Natural killer cell treated with Interleukin-12 subunit alpha and Interleukin-12 subunit beta and Interleukin-15 and Interleukin-18, amount 100 ng/mL, for 72 hours (primary cell): ENCODE measurements at places on chromosomes 6 and 20.
A peak's percentile ranks its signal among the peaks of the same experiment; 100 is the strongest.

GRCh38 chr20:14866841-14867514, 529.6 kb upstream of the FLRT3 start:
- DNase-seq = no peak
- H3K27ac ChIP-seq = no peak overlapping the region
- peaks cover 5% of the 10 kb centered on the region for H3K36me3 ChIP-seq
- H3K4me3 ChIP-seq = no peak overlapping the region
- no peaks in the 10 kb centered on the region for H3K4me1 ChIP-seq

- H3K27ac ChIP-seq = no peak overlapping the region
- H3K36me3 ChIP-seq = no peaks in the 10 kb centered on the region
- no peak overlapping the region for H3K4me3 ChIP-seq
- no peak for DNase-seq
- H3K4me1 ChIP-seq = peaks cover 14% of the 10 kb centered on the region
These were observed 12.1 kb upstream of the NDUFAF4 start for GRCh38 chr6:96909811-96910210.

DNA sequence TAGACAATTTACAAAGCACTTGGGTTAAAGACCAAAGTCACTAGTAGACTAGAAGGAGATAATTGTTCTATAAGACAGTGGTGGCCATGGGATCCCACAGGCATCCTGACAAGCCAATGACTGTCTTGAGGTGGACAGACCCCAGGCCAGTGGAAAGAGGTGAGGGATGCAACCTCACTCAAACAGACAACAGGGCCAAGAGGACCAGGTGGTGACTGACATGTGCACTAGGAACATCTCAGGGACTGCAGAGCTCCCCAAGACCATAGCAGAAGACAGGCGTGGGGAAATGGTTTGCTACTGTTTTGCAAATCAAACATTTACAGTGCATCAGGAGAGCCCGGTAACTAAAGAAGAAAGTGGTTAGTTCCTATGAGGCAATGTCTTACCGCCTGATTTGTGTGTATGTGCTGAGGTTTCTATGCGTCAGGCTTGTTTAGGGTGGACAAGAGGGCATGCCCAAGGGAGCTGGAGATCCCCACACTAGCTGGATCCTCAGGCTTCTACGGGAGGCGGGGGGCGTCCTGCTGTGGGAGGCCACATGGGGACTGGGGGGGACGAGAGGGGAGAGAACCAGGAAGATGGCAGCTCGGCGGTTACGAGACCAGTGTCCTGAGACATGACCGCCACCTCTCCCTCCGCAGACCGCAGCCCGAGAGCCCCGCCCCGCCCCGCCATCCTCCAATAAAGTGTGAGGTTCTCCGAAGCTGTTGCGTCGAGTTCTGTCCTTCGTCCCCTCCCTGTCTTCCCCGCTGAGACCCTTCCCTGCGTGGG, 623 bp upstream of the MRPS26 start:
- H3K36me3 ChIP-seq = peaks cover 11% of the 10 kb centered on the region
- peak overlapping the region; percentile 96 for H3K4me3 ChIP-seq
- no peaks in the 10 kb centered on the region for H3K27me3 ChIP-seq

GRCh38 chr6:21098134-21098533, 495.4 kb upstream of the SOX4 start:
- no peak for DNase-seq
- H3K27ac ChIP-seq = no peak overlapping the region
- H3K27me3 ChIP-seq = no peaks in the 10 kb centered on the region

DNA sequence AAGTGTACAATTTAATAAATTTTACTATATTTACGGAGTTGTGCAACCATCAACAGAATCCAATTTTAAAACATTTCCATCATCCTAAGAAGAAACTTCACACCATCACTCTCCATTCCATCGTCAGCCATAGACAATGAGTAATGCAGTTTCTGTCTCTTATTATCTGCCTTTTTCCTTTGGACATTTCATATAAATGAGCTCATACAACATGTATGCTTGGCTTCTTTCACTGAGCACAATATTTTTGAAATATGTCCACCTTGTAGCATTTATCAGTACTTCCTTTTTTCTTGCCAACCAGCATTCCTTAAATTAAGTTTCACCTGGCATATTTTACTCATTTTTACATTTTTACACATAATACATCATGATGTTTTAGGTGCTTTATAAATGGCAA, 22.7 kb upstream of the HIVEP1 start:
- H3K27me3 ChIP-seq = no peaks in the 10 kb centered on the region
- H3K4me3 ChIP-seq = no peak overlapping the region
- H3K36me3 ChIP-seq = no peaks in the 10 kb centered on the region
- no peak overlapping the region for H3K27ac ChIP-seq
- DNase-seq = no peak

DNA sequence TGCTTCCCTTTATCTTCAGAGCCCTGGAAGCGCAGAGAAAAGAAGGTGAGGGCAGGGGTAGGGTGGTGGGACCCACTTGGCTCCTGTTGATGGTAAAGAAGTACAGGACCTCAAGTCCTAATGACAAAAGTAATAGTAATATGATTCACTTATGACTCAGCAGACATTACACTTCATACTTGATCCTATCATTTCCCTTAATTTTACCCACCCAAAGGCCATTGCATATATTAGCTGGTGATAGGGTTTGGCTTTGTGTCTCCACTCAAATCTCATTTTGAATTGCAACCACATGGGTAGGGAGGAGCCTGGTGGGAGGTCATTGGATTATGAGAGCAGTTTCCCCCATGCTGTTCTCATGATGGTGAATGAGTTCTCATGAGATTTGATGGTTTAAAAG, 880.7 kb downstream of the KIF16B start:
- DNase-seq = no peak
- no peak overlapping the region for H3K27ac ChIP-seq
- peaks cover 6% of the 10 kb centered on the region for H3K36me3 ChIP-seq

- no peaks in the 10 kb centered on the region for H3K36me3 ChIP-seq
- peaks cover 8% of the 10 kb centered on the region for H3K4me1 ChIP-seq
- peak; percentile 63 for DNase-seq
- H3K27me3 ChIP-seq = peaks cover 43% of the 10 kb centered on the region
- no peak within 1 kb of the TSS for H3K27ac ChIP-seq
- H3K4me3 ChIP-seq = peak within 1 kb of the TSS; percentile 61
These were observed at the start of gene RCAN2 for GRCh38 chr6:46491201-46491627. TSS of gene RCAN2 (minus strand) at chr6:46491449.

GRCh38 chr20:56409956-56410355, 2.1 kb upstream of the CASS4 start:
- DNase-seq = no peak
- H3K36me3 ChIP-seq = peaks cover 26% of the 10 kb centered on the region
- peak overlapping the region; percentile 13 for H3K4me3 ChIP-seq
- H3K27me3 ChIP-seq = no peaks in the 10 kb centered on the region
- peaks cover 35% of the 10 kb centered on the region for H3K4me1 ChIP-seq

DNA sequence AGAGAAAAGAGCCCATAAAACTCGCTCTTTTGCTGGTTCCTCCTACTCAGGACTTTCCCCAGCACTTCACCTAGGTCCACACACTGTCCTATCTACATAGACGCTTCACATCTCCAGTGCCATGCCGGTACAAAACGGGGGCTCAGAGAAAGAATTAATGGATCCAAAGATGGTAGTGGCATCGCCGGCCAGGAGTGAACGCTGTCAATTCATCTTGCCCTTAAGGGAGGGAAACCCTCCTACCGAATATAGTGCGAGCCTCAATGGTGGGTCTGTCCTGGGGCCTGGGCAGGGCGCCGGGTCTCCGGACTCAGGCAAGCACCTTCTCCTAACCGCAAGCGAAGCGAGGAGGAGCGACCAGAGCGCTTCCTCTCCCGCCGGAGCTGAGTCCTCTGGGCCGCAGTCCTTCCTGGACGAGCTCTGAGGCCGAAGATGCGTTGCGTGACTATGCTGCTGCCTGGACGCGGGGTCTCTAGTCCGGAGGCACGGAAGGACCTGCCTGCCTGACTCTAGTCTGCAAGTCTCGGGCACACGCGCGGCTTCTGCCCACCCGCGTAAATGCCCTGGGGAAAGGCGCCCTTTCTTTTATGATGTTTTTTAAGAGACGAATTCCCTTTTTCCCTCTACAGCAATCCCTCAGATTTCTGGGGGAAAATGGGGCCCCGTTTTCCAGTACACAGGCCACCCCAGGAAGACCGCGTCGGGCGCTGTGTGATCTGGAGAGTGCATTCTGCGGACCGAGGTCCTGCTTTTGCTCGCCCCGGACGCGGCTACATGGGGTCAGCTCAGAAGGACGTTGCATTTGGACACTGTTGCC, 100.1 kb upstream of the PRDM1 start:
- no peak for DNase-seq
- H3K27ac ChIP-seq = no peak overlapping the region

- DNase-seq = no peak
- H3K27me3 ChIP-seq = no peaks in the 10 kb centered on the region
- H3K4me1 ChIP-seq = no peaks in the 10 kb centered on the region
- no peaks in the 10 kb centered on the region for H3K36me3 ChIP-seq
- H3K4me3 ChIP-seq = no peak overlapping the region
These were observed 213.1 kb downstream of the BTBD3 start for GRCh38 chr20:12130781-12131180.

GRCh38 chr6:47308552-47309290, 984 bp downstream of the TNFRSF21 start:
- H3K27me3 ChIP-seq = peaks cover 33% of the 10 kb centered on the region
- H3K4me3 ChIP-seq = peak overlapping the region; percentile 25
- DNase-seq = no peak
- H3K4me1 ChIP-seq = peaks cover 3% of the 10 kb centered on the region
- H3K27ac ChIP-seq = no peak overlapping the region

DNA sequence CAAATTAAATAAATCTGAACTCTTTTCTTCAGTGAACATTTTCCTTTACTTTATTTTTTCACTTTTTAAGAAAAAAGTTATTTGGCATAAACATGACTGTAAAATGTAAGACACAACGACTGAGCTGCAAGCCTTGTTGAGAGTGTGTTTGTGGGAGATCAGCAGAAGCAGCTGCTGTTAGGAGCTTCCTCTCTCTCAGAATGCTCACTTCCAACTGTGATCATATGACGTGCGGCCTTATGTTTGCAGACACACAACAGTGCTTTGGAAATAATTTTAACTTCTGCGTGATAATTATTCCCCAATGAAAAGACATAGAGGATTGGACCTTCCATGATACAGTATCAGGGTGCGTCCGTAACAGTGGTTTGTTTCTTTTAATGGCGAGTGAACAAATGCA, 104.0 kb downstream of the ARHGAP18 start:
- no peak overlapping the region for H3K27ac ChIP-seq
- no peaks in the 10 kb centered on the region for H3K27me3 ChIP-seq
- H3K36me3 ChIP-seq = peaks cover 4% of the 10 kb centered on the region
- no peaks in the 10 kb centered on the region for H3K4me1 ChIP-seq
- no peak overlapping the region for H3K4me3 ChIP-seq

GRCh38 chr20:17661121-17661744, 20.8 kb downstream of the RRBP1 start:
- peak overlapping the region; percentile 83 for H3K4me3 ChIP-seq
- H3K27ac ChIP-seq = peak overlapping the region; percentile 93
- H3K4me1 ChIP-seq = peaks cover 76% of the 10 kb centered on the region
- peak; percentile 13 for DNase-seq

DNA sequence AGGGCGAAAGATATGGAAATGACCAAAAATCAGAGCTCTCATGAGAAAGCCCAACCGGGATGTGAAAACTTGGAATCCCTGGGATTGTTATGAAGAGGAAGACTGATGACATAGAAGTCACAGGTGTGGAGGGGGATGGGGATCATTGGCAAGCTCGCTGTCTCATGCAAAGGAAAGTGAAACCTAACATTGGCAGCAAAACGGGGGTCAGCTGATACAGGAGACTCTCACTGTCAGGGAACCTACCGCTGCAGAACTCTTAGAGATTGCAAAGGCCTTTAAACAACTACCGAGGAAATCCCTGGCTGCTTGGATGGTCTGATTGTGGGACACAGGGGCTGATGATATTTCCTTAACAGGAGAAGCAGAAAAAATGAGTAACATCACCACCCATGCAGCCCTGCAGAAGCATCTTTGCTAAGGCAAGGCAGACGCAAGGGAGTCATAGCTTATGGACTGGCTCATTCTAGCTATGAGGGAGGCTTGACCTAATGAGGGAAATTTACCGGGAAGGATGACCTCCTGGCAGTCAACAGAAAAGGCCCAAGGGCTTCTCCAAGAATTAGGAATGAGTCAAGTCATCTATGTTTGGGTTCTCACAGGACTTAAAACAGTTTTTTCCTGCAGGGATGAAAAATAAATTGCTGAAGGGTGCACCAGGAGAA, 7.0 kb downstream of the MUC21 start:
- DNase-seq = no peak
- no peaks in the 10 kb centered on the region for H3K36me3 ChIP-seq
- H3K4me1 ChIP-seq = peaks cover 10% of the 10 kb centered on the region
- no peak overlapping the region for H3K27ac ChIP-seq
- peak overlapping the region; percentile 7 for H3K4me3 ChIP-seq
- H3K27me3 ChIP-seq = peaks cover 6% of the 10 kb centered on the region

GRCh38 chr6:167350731-167351655, 26.1 kb downstream of the TTLL2 start:
- peaks cover 18% of the 10 kb centered on the region for H3K4me1 ChIP-seq
- peak overlapping the region; percentile 88 for H3K27ac ChIP-seq
- DNase-seq = peak; percentile 75
- peaks cover 33% of the 10 kb centered on the region for H3K27me3 ChIP-seq
- peak overlapping the region; percentile 86 for H3K4me3 ChIP-seq

DNA sequence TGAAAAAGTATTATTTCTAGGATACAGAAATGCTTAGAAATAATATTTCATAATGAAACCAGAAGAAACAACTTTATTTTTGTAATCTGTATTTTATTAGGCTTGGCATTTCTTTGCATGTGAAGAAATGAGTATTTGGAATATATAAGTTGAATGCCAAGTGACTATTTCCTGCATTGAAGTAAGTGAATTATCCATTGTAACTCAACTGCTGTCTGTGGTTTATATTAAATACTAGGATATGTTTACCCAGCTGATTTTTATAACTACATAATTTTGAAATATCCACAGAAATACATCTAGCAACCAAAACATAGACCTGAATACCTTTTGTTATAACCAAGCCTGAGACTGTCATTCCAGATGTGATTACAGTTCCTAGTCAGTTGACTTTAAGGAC, 207.6 kb downstream of the THBS2 start:
- H3K4me3 ChIP-seq = no peak overlapping the region
- no peaks in the 10 kb centered on the region for H3K36me3 ChIP-seq
- no peak overlapping the region for H3K27ac ChIP-seq
- H3K27me3 ChIP-seq = peaks cover 10% of the 10 kb centered on the region
- DNase-seq = no peak
- H3K4me1 ChIP-seq = no peaks in the 10 kb centered on the region

GRCh38 chr6:703552-703951, 10.6 kb upstream of the EXOC2 start:
- peak; percentile 18 for DNase-seq
- H3K4me1 ChIP-seq = no peaks in the 10 kb centered on the region
- no peak overlapping the region for H3K27ac ChIP-seq
- H3K27me3 ChIP-seq = peaks cover 10% of the 10 kb centered on the region

GRCh38 chr6:41966961-41967311, 25.3 kb upstream of the CCND3 start:
- no peaks in the 10 kb centered on the region for H3K27me3 ChIP-seq
- peak overlapping the region; percentile 73 for H3K27ac ChIP-seq
- no peak for DNase-seq
- no peak overlapping the region for H3K4me3 ChIP-seq
- peaks cover 46% of the 10 kb centered on the region for H3K4me1 ChIP-seq
